ENCODE measurements at places on chromosomes 5 and 9. TPM values are rescaled to one million over a fixed set of nuclear protein-coding genes. Genes with fewer than 3 reads are reported as not detected.
A peak's percentile ranks its signal among the peaks of the same experiment; 100 is the strongest.

DNA sequence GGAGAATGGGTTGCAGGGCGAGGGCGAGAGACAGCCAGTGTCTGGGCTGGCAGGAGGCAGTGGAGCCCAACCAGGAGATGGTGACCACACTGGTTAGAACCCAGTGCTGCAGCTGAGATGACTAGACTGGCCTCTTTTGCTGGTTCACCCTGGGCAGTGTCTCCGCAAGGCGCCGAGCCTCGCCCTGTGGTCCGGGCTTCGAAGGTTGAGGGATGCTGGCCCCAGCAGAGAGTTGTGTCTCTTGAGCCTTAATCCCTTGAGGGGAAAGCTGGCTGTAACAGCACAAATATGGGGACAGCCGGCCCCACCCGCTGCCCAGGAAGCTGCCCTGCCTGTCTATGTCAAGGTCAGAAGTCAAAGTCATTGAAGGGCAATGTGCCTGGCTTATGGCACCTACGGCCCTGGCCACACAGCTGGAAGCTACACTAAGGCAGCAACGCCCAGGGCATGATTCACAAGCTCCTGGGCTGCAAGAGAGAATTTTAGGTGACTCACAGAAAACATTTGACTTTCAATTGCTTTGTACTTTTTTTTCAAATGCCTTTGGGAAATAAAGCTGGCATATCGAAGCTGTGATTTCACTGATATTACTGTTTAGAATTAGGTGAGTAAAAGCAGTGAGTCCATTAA lies 33.3 kb downstream of the NKX2-5 start:
- H3K4me1 ChIP-seq = no peaks in the 10 kb centered on the region
- no peaks in the 10 kb centered on the region for H3K36me3 ChIP-seq
- no peak overlapping the region for H3K27ac ChIP-seq
- H3K4me3 ChIP-seq = no peak overlapping the region
- peaks cover 9% of the 10 kb centered on the region for H3K27me3 ChIP-seq

DNA sequence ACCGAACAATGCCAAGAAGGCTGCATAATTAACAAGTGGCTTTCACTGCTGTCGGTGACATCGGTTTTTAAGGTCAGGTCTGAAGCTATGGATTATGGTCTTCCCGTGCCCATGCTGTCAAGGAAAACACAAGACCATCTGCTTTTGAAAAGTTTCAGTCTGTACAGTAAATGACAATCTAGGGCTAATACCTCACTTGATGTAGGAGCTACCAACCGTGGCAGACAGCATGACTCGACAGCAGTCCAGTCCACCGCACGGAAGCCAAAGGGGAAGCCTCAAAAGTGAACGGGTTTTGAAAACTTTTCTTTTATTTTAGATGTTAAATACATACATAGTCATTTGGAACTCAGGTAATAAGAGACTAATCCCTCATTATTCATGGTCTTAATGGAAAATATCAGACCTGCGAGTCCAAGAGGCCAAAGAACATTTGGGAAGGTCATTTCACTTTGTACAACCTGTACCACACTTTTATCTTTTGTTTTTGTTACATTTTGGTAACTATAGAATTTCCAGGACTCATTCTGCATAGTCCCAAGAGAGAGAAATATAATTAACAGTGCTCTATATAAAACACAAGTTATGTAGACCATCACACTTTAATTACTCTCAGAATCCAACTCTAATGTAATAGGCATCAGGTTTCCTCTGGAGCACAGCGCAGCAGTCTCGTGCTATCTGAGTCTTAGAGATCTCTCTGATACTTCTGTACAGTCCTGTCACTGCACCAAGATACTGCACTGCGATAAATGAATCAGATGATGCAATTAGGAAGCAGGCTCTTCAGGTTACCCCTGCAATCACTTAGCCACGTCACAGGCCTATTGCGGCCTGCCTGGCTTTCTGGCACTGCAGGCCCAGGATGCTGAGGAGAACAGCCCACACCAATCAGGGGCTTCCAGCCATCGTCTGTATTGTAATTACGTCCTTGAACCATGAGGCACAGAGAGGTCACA lies 184.9 kb downstream of the FANCC start:
- no peak for DNase-seq
- peaks cover 5% of the 10 kb centered on the region for H3K36me3 ChIP-seq
- H3K27me3 ChIP-seq = no peaks in the 10 kb centered on the region
- H3K27ac ChIP-seq = no peak overlapping the region
- H3K4me3 ChIP-seq = no peak overlapping the region

- H3K4me1 ChIP-seq = peaks cover 4% of the 10 kb centered on the region
- H3K27ac ChIP-seq = no peak overlapping the region
- no peak overlapping the region for H3K4me3 ChIP-seq
- no peaks in the 10 kb centered on the region for H3K36me3 ChIP-seq
- H3K27me3 ChIP-seq = no peaks in the 10 kb centered on the region
- DNase-seq = no peak
These were observed 37.5 kb upstream of the IQGAP2 start for GRCh38 chr5:76365561-76365960.

DNA sequence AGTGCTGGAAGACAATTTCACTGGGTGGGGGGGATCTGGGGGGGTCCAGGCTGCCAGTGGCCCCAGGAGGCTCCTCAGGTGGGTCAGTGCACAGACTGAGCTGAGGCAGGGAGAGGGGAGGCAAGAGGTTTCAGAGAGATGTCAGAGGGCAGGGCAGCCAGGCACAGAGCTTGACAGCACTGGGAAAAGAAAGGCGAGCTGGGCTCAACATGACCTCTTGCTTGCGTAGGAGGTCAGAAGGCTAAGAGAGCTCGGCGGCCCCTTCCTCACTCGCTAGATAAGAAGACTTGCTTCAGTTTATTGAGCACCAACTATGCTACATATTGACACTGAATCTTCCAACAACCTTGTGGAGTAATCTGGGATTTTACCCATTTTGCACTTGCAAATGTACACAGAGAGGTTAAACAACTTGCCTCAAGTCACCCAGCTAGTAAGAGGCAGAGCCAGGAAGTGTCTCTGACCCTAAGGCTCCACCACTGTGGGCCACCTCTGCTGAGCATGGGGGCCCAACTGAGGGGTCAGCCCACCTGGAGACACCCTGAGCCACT lies 3.5 kb downstream of the PDLIM7 start:
- DNase-seq = no peak
- no peaks in the 10 kb centered on the region for H3K27me3 ChIP-seq
- peaks cover 10% of the 10 kb centered on the region for H3K36me3 ChIP-seq

DNA sequence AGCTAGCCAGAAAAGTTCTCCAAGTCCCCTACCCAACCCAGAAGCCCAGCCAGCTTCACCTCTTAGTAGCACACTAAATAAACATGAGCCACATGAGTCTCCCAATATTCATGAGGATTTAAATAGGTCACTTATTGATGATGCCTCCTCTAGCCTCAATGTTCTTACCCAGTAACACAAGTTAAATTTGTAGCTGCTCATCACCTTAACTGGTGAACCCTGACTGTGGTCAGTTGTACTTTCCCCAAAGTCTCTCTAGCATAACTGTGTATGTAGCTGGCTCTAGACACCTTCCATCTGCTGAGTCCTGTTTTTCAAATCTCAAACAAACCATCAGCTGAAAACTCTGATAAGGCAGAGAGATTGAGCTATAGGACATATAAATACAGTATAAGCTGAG lies 100.3 kb upstream of the ELAVL2 start:
- H3K27ac ChIP-seq = no peak overlapping the region
- H3K27me3 ChIP-seq = no peaks in the 10 kb centered on the region
- DNase-seq = no peak
- no peak overlapping the region for H3K4me3 ChIP-seq
- no peaks in the 10 kb centered on the region for H3K36me3 ChIP-seq

DNA sequence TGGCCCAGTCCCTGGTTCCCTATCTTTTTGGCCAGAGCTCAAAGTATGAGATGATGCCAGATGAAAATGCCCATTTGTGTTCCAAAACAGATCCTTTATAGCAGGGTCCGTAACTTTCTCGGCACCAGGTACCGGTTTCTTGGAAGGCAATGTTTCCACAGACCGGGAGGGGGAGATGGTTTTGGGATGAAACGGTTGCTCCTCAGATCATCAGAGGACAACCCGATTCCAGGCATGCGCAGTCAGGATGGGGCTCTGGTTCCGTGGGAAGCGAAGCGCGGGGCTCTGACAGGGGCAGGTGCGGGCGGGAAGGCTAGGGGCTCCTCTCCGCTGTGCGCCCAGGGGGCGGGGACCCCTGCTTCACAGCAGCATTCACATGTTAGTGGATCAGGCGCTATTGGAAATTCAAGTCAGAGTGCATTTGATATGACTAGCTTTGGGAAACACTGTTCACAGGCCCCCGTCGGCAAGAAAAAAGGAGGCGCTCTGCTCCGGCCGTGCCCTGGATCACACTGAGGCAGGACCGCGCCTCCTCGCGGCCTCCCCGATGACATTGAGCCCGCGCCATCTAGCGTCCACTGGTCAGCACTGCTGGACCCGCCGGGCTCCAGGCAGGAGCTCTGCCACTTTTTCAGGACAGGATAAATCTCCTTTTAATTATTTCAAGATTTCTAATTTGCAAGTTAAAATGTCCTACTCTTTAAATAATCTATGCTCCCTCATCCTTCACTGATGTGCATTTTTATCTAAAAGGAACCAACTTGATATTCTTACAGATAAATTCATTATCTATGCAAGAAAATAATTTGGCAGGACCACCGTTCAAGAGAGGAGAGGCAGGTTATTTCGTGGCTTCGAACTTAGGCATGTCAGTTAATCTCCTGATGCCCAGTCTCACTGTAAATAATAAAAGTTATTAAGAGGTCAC lies 190.0 kb downstream of the FANCC start:
- no peaks in the 10 kb centered on the region for H3K36me3 ChIP-seq
- no peak overlapping the region for H3K4me3 ChIP-seq
- H3K4me1 ChIP-seq = peaks cover 29% of the 10 kb centered on the region
- H3K27me3 ChIP-seq = no peaks in the 10 kb centered on the region
- H3K27ac ChIP-seq = no peak overlapping the region

GRCh38 chr5:2075365-2075764 lies 192.6 kb upstream of the IRX4 start:
- no peaks in the 10 kb centered on the region for H3K27me3 ChIP-seq
- no peak overlapping the region for H3K4me3 ChIP-seq
- no peaks in the 10 kb centered on the region for H3K4me1 ChIP-seq
- no peak overlapping the region for H3K27ac ChIP-seq
- no peak for DNase-seq

DNA sequence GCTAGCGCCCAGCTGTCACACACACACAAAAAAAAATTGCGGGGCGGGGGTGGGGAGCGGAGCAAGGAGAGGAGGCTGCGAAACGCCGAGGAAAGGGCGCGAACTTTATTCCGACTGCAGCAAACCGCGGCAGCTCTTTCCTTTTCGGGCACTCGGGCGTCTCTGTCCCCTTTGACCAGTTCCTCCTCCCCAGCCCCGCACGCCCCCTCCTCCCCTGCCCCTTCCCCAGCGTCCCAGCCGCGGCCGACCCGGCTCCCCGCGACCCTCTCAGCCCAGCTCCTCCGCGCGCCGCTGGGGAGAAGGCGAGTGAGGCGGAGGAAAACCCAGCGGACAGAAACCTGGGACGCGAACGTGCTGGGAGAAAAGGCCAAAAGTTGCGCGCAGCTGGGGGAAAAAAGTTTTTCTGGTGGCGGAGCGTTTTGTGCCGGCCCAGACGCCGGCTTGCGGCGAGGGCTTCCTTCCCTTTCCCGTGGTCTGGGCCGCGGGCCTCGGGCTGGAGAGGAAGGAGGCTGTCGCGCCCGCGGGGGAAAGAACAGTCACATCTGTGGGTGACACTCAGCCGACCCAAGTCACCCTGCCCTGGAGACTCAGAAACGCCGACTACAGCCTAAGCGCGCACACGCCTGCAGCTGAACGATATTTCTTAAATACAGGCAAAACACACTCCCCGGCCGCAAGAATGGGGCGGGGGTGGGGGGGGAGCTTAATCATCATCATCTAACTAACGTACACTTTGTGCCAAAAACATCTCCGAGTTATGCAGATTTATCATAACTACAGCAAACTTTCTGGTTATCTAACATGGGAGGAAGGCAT lies 1.1 kb upstream of the BNC2 start:
- H3K36me3 ChIP-seq = no peaks in the 10 kb centered on the region
- H3K27me3 ChIP-seq = no peaks in the 10 kb centered on the region
- H3K4me1 ChIP-seq = no peaks in the 10 kb centered on the region
- H3K4me3 ChIP-seq = peak overlapping the region; percentile 52
- H3K27ac ChIP-seq = peak overlapping the region; percentile 80

DNA sequence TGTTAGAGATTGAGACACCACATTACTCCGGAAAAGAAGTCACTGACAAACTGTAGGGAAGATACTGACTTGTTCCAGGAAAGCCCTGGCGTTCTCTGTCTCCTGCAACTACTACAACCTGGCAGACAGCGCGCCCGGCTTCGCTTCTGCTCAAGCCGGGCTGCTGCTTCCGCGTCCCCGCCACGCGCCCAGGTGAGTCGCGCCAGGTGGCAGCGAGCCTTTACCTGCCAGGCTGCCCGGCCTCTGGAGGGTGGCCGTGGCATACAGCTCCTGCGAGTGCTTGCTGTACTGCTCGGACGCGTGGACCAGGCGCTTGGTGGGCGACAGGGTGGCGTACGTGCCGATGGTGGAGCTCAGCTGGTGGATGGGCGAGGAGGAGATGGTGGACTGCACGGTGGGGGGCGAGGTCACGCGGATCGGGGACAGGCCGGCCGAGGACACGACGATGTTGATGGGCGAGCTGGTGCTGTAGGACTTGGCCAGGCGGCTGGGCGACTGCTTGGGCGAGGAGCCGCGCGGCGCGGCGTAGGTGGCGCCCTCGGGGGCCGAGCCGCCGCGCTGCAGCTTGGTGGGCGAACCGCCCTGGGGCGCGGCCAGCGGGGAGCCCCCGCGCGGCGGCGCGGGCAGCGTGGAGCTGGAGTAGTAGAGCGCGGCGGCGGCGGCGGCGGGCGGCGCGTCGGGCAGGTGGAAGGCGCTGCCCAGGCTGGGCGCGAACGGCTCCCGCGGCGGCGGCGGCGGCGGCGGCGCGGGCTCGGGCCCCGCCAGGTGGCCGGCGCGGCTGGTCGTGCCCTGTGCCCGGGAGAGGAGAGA lies 519.6 kb downstream of the CTNND2 start:
- H3K27ac ChIP-seq = no peak overlapping the region
- no peaks in the 10 kb centered on the region for H3K4me1 ChIP-seq
- peaks cover 36% of the 10 kb centered on the region for H3K27me3 ChIP-seq

DNA sequence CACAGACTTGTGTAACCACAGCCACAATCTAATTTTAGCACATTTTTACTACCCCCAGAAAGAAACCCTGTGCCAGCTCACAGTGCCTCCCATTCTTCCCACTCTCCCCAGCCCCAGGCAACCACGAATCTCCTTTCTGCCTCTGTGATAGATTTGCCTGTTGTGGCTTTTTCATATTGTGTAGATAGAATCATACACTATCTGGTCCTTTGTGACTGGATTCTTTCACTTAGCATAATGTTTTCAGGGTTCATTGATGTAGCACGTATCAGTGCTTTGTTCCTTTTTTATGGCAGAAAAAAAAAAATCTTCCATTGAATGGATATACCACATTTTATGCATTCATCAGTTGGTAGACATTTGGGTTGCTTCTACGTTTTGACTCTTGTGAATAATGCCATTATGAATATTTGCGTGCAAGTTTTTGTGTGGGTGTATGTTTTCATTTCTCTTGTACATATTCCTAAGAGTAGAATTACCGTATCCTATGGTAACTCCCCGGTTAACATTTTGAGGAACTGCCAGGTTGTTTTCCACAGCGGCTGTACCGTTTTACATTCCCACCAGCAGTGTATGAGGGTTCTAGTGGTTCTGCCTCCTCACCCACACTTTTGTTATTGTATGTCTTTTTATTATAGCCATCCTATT lies 64.5 kb downstream of the RCL1 start:
- no peak overlapping the region for H3K27ac ChIP-seq
- DNase-seq = no peak
- no peak overlapping the region for H3K4me3 ChIP-seq
- no peaks in the 10 kb centered on the region for H3K4me1 ChIP-seq
- no peaks in the 10 kb centered on the region for H3K27me3 ChIP-seq
- H3K36me3 ChIP-seq = peaks cover 17% of the 10 kb centered on the region

The PCDHGB7 gene
- total RNA-seq = 18.1 TPM

The NR4A3 gene
- total RNA-seq = 2.3 TPM

The RALGPS1 gene
- 17.8 TPM for total RNA-seq

The SHISAL2B gene
- 2.8 TPM for total RNA-seq

The TDRD7 gene
- 13.3 TPM for total RNA-seq

Measured in lung (tissue), 17 donors.